ENCODE measurements at places on chromosomes 12 and 14.

- no peak for DNase-seq
Observed at GRCh38 chr12:12454315-12454714, 97.4 kb downstream of the BORCS5 start.

DNA sequence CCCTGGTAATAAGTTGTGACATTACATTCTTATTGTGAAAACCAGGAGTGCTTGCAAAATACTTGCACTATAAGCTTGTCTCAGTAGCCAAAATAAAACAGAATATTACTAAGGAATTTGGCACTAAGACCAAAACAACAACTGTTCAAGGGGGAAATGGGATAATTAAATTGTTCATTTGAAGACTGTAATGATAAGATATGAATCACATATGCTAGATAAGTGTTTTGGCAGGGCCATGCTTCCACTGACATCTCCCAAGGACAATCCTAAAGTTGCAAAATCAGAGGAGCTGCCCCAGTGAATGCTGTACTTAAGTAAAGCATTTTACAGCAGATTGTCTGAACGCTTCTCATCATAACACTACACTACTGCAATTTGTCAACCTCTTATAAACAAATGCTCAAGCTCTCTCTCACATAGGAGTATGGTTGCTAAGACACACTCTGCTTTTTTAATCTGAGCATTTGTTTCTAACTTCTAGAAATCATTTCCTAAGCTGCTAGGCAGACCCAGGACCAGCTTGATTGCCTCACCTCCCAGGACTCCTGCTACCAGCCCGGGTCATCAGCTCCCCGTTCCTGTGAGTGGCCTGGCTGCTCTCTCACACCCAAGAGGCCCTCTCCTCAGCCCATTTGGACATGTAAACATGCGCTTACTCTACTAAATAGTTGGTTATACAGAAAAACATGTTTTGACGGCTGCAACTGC lies 191.5 kb downstream of the PAX9 start:
- DNase-seq = no peak

- no peak for DNase-seq
Observed at GRCh38 chr12:133010657-133011297, 24.6 kb downstream of the ZNF26 start.

DNA sequence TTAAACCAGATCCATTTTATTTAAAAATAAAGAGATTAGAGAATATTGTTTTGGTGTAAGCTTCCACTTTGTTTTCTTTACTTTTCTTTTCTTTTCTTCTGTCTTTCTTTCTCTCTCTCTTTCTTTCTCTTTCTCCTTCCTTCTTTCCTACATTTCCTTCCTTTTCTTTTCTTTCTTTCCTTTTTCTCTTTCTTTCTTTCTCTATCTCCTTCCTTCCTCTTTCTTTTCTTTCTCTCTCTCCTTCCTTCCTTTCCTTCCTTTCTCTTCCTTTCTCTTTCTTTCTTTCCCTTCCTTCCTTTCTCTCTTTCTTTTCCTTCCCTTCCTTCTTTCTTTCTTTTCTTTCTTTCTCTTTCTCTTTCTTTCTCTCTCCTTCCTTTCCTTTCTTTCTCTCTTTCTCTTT lies 100.8 kb downstream of the TMTC3 start:
- no peak for DNase-seq

- DNase-seq = no peak
Observed at GRCh38 chr12:43292699-43293098, 259.3 kb downstream of the ADAMTS20 start.

DNA sequence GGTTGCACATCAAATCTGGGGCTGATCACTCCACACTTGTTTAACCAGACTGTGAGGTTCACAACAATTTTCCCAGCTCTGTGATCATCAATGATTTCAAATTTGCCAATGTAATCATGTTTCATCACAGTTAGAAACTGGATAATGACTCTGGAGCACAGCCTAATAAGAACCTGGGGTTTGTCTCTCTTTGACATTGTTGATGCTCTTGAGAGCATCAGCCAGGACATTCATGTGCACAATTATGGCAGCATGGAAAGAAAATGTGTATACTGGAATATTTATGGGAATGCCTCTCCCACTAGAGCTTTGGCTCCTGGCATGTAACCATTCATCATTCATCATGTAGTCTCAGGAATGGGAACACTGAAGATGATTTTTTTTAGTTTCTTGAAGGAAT lies 47.0 kb downstream of the SIX1 start:
- no peak for DNase-seq

DNA sequence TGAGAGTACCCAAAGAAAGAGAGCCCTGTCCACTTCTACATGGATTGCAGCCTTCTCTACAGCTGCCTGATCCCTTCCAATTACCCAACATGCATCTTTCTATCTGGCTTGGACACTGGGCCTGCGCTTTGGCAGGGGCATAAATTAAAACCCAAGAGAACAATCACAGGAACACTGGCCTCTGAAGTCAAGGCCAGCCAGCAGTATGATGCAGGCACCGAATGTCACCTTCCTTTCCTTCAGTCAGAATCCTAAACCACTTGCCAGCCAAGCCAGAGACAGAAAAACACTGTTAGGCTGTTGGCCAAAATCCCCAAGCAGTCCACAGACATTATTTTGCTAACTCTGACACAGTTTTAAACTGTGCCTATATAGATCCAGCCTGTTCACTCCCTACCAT lies 113.7 kb downstream of the DUSP6 start:
- DNase-seq = no peak

DNA sequence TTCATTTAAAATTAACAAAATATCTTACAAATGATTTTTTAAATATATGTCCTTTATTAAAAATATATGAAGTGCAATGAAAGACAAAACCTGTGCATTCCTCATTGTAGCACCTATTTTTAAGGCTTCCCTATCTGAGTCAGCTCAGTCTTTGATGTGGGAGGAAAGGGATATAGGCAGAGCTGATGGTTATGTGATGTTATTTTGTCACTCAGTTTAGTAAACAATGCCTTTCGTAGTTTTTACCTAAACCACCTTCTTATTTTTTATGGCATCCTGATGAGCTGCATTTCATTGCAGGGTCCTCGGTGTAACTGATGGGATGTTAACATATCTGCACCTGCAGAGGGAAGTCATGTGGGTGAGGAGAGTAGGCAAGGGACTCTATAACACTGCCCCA lies 58.9 kb upstream of the FRMD6 start:
- no peak for DNase-seq

DNA sequence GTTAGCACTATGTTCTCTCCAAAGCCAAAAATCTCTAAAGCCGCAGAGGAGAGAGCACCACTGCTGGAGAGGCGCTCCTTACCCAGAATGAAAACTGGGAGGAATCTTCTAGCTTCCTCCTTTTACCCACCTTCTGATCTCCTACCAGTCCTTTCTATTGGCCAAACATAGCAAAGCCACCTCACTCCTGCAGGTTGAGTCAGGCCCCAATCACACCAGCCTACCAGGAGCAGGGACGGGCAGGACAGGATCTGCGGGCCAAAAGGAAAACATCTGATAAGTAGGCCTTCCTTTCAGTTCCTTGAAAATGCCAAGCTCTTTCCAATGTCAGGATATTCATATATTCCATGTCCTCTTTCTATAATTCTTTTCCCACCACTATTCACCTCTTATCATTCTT lies 197.7 kb upstream of the CNOT2 start:
- DNase-seq = no peak

GRCh38 chr12:3266638-3267037 lies 189.5 kb downstream of the TSPAN9 start:
- no peak for DNase-seq

GRCh38 chr14:99892406-99892805 lies 99.2 kb downstream of the EML1 start:
- no peak for DNase-seq

DNA sequence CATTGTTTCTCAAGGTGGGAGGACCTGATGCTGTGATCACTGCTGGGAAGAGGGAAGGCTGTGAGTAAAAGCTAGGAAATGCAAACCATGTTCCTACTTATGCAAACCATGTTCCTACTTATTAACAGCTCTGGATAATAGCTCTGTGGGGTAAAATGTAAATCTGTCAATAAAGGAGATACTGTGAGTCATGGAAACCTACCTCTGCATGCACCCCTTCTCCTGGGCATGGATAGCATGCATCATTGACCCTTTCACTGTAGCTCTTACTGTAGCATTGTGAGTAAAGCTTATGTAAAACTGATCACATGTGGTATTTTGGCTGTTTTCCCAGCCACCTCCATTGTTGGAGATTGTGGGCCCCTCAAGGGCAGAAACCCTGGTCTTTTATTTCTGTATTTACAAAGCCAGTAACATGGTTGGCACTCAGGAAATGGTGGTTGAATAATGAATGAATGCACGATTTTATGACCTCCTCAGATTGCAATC lies 253.7 kb downstream of the GRIN2B start:
- no peak for DNase-seq

All from activated gamma-delta T cell treated with Interleukin-2 at 50 U/mL for 16 hours (primary cell).